Ovary (tissue), 10 donors: ENCODE measurements at places on chromosomes 1 and 21. TPM values are rescaled to one million over a fixed set of nuclear protein-coding genes. Genes with fewer than 3 reads are reported as not detected.
A peak's percentile ranks its signal among the peaks of the same experiment; 100 is the strongest.

DNA sequence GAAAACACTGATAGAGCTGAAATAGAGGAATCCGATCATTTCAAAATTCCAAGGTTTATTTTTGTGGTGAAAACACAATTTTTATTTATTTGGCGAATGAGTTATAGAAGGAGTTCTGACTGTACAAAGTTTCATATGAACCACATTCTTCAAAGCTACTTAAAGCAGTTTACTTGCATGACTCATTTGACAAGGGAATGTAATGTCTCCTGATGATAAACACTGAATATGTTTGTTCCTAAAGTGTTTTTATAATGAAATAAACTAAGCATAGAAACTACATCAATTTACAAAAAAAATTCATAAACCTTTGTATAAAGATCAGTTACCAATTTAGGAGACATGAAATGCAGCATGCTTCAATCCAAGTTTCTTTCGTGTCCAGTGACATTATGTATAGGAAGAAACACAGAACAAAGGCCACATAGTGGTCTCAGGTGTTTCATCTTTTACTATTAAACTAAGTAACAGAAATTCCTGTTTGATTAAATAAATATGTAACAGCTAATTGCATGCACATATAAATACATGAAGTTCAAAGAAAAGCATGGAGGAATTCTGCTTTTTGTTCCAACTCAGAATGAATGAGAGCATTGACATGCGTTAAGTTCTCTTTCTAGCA lies 2.5 kb downstream of the PRKACB start:
- no peaks in the 10 kb centered on the region for H3K27me3 ChIP-seq
- no peak for DNase-seq
- H3K27ac ChIP-seq: no peak overlapping the region
- H3K4me3 ChIP-seq: no peak overlapping the region
- no peaks in the 10 kb centered on the region for H3K4me1 ChIP-seq

GRCh38 chr1:209751627-209752231 lies 4.1 kb upstream of the TRAF3IP3 start:
- H3K27ac ChIP-seq: no peak overlapping the region
- no peaks in the 10 kb centered on the region for H3K27me3 ChIP-seq
- no peak overlapping the region for H3K4me3 ChIP-seq
- DNase-seq: no peak
- no peaks in the 10 kb centered on the region for H3K36me3 ChIP-seq

DNA sequence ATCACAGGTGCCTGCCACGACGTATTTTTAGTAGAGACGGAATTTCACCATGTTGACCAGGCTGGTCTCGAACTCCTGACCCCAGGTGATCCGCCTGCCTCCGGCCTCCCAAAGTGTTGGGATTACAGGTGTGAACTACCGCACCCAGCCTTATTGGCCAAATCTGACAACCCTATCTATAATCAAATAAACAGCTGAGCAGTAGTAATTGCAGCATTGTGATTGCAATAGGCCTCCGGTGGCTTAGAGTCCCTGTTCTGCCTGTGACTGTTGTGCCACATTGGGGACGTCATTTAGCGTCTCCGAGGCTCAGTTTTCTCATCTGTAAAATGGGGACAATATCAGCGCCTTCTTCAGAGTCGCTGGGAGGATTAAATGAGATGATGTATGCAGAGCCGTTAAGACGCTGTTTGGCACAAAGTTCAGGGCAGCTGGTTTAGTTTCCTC lies 569 bp upstream of the CAPN2 start:
- H3K4me1 ChIP-seq: peaks cover 22% of the 10 kb centered on the region
- no peaks in the 10 kb centered on the region for H3K36me3 ChIP-seq
- peak overlapping the region; percentile 92 for H3K4me3 ChIP-seq
- no peak for DNase-seq

DNA sequence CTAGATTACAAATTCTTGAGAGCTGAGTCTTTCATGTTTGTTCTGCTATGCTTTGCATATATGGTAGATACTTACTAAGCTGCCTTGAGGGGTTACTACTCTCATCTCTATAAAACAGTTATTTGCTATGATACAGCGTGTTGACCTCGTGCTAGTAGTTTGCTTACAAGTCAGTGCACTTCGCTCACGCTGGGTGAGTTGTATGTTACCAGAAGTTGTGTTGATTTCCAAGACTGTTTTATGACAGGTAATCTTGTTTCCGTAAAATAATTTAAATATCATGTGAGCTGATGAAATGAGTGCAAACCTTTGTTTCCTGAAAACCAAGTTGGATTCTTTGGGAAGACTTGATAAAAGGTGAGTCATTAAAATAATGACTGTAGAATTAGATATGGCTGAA lies 7.3 kb downstream of the MRPS6 start:
- no peaks in the 10 kb centered on the region for H3K36me3 ChIP-seq
- H3K4me3 ChIP-seq: no peak overlapping the region
- no peak overlapping the region for H3K27ac ChIP-seq
- no peak for DNase-seq

DNA sequence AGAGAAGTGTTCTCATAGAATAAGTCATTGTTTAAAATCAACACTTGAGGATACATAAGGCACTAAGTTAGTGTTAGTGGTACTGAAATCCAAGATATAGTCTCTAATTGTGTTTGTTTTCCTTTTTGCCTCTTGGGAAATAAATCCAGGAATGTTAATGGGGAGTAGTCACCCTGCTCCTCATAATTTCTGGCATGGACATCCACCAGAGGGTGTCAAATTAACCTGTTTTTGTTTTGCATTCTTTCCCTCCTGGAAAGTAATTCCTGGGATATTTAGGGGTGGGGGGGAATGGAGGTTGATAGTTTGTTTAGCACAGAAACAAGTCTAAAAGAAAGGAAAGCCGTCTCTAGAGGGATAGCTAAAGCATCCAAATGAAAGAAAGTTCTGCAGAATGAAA lies 87.8 kb upstream of the MAP1LC3C start:
- H3K27me3 ChIP-seq: no peaks in the 10 kb centered on the region
- no peak for DNase-seq
- H3K4me1 ChIP-seq: peaks cover 6% of the 10 kb centered on the region
- no peak overlapping the region for H3K27ac ChIP-seq
- H3K36me3 ChIP-seq: no peaks in the 10 kb centered on the region
- H3K4me3 ChIP-seq: no peak overlapping the region

DNA sequence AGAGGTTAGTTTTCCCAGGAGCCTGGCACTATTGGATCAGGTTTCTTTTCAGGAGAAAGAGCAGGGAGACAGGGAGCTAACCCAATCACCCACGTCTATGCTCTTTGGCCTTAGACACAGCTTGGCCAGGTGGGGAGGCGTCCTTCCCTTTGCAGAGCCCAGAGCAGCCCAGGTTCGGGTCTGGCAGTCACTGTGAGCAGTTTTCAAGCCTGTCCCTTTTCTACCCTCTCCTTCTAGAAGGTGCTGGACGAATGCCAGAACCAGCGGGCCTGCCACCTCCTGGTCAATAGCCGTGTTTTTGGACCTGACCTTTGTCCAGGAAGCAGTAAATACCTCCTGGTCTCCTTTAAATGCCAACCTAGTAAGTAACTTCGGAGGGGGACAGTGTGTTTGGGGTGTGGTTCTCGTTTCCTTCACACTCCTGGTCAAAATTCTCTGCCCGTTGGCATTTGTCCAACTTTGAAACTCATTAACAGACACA lies 44.9 kb downstream of the EVA1C start:
- peak overlapping the region; percentile 70 for H3K27ac ChIP-seq
- DNase-seq: peak; percentile 68
- no peaks in the 10 kb centered on the region for H3K27me3 ChIP-seq
- H3K4me1 ChIP-seq: peaks cover 18% of the 10 kb centered on the region

GRCh38 chr1:161207173-161207572 lies 5.0 kb downstream of the NDUFS2 start:
- H3K4me1 ChIP-seq: peaks cover 16% of the 10 kb centered on the region
- DNase-seq: peak; percentile 69
- H3K36me3 ChIP-seq: no peaks in the 10 kb centered on the region

- no peaks in the 10 kb centered on the region for H3K36me3 ChIP-seq
These were observed 2.8 kb upstream of the FAM131C start for GRCh38 chr1:16076031-16076864.

- H3K36me3 ChIP-seq: no peaks in the 10 kb centered on the region
- no peaks in the 10 kb centered on the region for H3K27me3 ChIP-seq
- H3K4me3 ChIP-seq: peak within 1 kb of the TSS; percentile 58
- peaks cover 19% of the 10 kb centered on the region for H3K4me1 ChIP-seq
These were observed at the start of gene TNFRSF1B for GRCh38 chr1:12166834-12167492. Gene TNFRSF1B, plus strand, starts transcription at chr1:12166991. Its CDS starts 101 bp downstream, at chr1:12167092.

DNA sequence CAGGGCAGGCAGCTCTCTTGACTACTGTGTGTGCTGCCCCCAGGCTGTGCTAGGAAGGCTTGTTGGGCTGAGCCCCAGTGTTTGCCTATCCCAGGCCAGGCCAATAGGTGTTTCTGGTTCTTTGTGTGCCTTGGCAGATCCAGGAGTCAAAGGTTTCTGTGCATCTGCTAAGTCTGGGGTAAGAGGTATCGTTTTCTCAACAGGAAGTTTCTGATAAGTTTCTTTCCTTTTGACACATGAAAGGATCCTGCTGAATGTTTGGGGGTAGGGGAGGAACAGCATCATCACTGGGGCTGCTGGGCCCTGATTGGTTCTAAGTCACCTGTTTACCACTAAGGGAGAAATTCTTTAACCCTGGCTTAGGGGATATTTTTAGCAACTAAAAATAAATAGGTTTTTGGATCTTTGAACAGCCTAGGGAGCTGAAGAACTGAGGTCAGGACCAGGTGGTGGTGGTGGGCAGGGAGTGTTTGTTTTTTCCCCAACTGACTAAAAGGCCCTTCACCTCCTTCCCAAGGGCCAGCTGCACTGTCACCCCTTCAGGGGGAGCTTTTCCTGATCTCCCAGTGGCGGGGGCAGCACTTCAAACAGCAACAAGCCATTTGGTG lies 85.1 kb downstream of the KCNN3 start:
- H3K27me3 ChIP-seq: no peaks in the 10 kb centered on the region
- H3K36me3 ChIP-seq: no peaks in the 10 kb centered on the region
- H3K4me1 ChIP-seq: no peaks in the 10 kb centered on the region

DNA sequence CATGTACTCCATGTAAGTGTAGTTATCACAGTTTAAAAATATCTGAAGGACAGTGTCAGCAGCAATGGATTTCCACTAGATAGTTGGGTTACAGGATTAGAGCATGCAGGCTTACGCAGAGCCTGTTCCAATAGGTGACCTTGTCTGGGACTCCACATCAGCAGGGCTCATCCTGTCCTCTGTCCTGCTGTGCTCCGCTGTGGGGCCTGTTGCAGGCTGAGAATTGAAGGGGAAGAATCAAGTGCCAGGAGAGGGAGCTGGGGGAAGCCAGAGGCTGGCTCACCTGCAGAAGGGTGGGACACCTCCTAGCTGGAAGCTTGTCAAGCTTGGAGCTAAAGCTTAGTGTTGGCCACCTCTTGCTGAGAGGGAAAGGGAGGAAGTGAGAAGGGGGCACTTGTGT lies 62.8 kb downstream of the XCL2 start:
- H3K4me3 ChIP-seq: no peak overlapping the region
- H3K27me3 ChIP-seq: no peaks in the 10 kb centered on the region
- H3K36me3 ChIP-seq: no peaks in the 10 kb centered on the region
- DNase-seq: no peak

- peaks cover 4% of the 10 kb centered on the region for H3K4me1 ChIP-seq
- no peak overlapping the region for H3K27ac ChIP-seq
- no peaks in the 10 kb centered on the region for H3K36me3 ChIP-seq
- DNase-seq: no peak
- no peaks in the 10 kb centered on the region for H3K27me3 ChIP-seq
- H3K4me3 ChIP-seq: no peak overlapping the region
These were observed 60.2 kb downstream of the DMRTB1 start for GRCh38 chr1:53519421-53519820.

- no peak overlapping the region for H3K27ac ChIP-seq
- H3K27me3 ChIP-seq: no peaks in the 10 kb centered on the region
- no peaks in the 10 kb centered on the region for H3K36me3 ChIP-seq
- peak overlapping the region; percentile 73 for H3K4me3 ChIP-seq
- peaks cover 14% of the 10 kb centered on the region for H3K4me1 ChIP-seq
These were observed 859 bp downstream of the IFFO2 start for GRCh38 chr1:18955441-18956192.

- no peaks in the 10 kb centered on the region for H3K4me1 ChIP-seq
- no peak overlapping the region for H3K27ac ChIP-seq
- H3K27me3 ChIP-seq: no peaks in the 10 kb centered on the region
- no peak overlapping the region for H3K4me3 ChIP-seq
These were observed 16.6 kb upstream of the GFI1 start for GRCh38 chr1:92503043-92503925.

- H3K4me1 ChIP-seq: peaks cover 5% of the 10 kb centered on the region
- H3K36me3 ChIP-seq: no peaks in the 10 kb centered on the region
- H3K27ac ChIP-seq: no peak overlapping the region
- H3K4me3 ChIP-seq: peak overlapping the region; percentile 41
- DNase-seq: peak; percentile 21
- peaks cover 4% of the 10 kb centered on the region for H3K27me3 ChIP-seq
These were observed 27.8 kb upstream of the RNF187 start for GRCh38 chr1:228459091-228459993.

GRCh38 chr1:159854116-159854692 lies 8.3 kb downstream of the VSIG8 start:
- peak; percentile 75 for DNase-seq
- peak overlapping the region; percentile 73 for H3K4me3 ChIP-seq
- no peaks in the 10 kb centered on the region for H3K27me3 ChIP-seq
- H3K36me3 ChIP-seq: no peaks in the 10 kb centered on the region
- H3K4me1 ChIP-seq: peaks cover 3% of the 10 kb centered on the region

DNA sequence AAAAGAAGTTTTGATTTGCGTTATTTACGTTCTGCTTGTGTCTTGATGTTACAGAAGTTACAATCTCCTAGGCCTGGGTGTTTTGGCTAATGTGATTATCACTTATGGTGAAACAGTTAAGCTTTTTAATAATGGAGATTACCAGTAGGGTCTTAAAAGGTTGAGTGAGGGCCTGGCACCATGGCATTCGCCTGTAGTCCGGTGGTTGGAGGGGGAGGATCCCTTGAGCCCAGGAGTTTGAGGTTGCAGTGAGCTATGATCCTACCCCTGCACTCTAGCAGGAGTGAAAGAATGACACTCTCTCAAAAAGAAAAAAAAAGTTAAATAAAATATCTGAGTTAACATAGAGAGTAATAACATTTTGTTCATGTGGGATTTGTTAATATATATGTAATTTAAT lies 8.8 kb upstream of the SPEN start:
- no peak for DNase-seq
- H3K4me1 ChIP-seq: no peaks in the 10 kb centered on the region
- H3K4me3 ChIP-seq: no peak overlapping the region
- H3K36me3 ChIP-seq: no peaks in the 10 kb centered on the region

TCHH gene
- total RNA-seq: not detected

IL23R gene
- not detected for total RNA-seq

KIF17 gene
- 0.56 TPM for total RNA-seq

KRTAP10-10 gene
- total RNA-seq: not detected

TMPRSS2 gene
- 3.0 TPM for total RNA-seq

WNT3A gene
- total RNA-seq: not detected

BMP8B gene
- 0.59 TPM for total RNA-seq

MAP10 gene
- total RNA-seq: 2.0 TPM

CELA2A gene
- total RNA-seq: not detected

HFM1 gene
- total RNA-seq: 8.5 TPM

CD53 gene
- total RNA-seq: 6.3 TPM
